ENCODE measurements at places on chromosomes 11 and 22. TPM values are rescaled to one million over a fixed set of nuclear protein-coding genes. Genes with fewer than 3 reads are reported as not detected.

Gene TOM1
- 17.9 TPM for total RNA-seq

Gene ATF4
- 678 TPM for total RNA-seq

Gene APOA5
- total RNA-seq = not detected

Gene STT3A
- 81.3 TPM for total RNA-seq

Gene PDE2A
- 1.5 TPM for total RNA-seq

Gene FADS2
- 10.9 TPM for total RNA-seq

Gene IGSF22
- not detected for total RNA-seq

Gene OR6X1
- total RNA-seq = not detected

Gene NAV2
- total RNA-seq = 0.79 TPM

Gene DNAJB13
- total RNA-seq = not detected

Gene KRTAP5-9
- total RNA-seq = not detected

Gene PANX2
- 0.68 TPM for total RNA-seq

Gene MPZL3
- not detected for total RNA-seq

Gene INSC
- total RNA-seq = not detected

Gene JRKL
- total RNA-seq = 7.5 TPM

Gene FOLR1
- 0.58 TPM for total RNA-seq

Gene JAML
- total RNA-seq = not detected

Gene PNPLA5
- not detected for total RNA-seq

Gene NPAS4
- total RNA-seq = not detected

Gene XRCC6
- 343 TPM for total RNA-seq

Gene ATG16L2
- total RNA-seq = 11.2 TPM

Gene TXNRD2
- 45.2 TPM for total RNA-seq

Gene SMTNL1
- not detected for total RNA-seq

Gene SLC6A5
- total RNA-seq = not detected

Gene LINC01488
- not detected for total RNA-seq

Gene DDTL
- 0.79 TPM for total RNA-seq

Gene APOA4
- total RNA-seq = not detected

Gene CDC45
- 62.4 TPM for total RNA-seq

Gene CTTN
- total RNA-seq = 205 TPM

Gene CNGA4
- total RNA-seq = not detected

Gene GP1BB
- total RNA-seq = 1.6 TPM

Gene KRTAP5-7
- total RNA-seq = not detected

Gene MN1
- total RNA-seq = 0.24 TPM

Gene CCDC157
- 1.8 TPM for total RNA-seq

Gene MYBPC3
- total RNA-seq = not detected

Gene KIF18A
- total RNA-seq = 18.4 TPM

Gene YPEL1
- total RNA-seq = 0.48 TPM

Gene LIF
- 40.2 TPM for total RNA-seq

Gene GLYATL1
- 0.16 TPM for total RNA-seq

Gene OR5B21
- total RNA-seq = not detected

Data from A375 (cell line).